ENCODE measurements at places on chromosomes 3 and 15. TPM values are rescaled to one million over a fixed set of nuclear protein-coding genes. Genes with fewer than 3 reads are reported as not detected.

GRCh38 chr3:152835601-152836102, 721 bp downstream of the P2RY1 start:
- H3K4me3 ChIP-seq, result no peak overlapping the region
- peaks cover 12% of the 10 kb centered on the region for H3K27me3 ChIP-seq
- no peak overlapping the region for H3K27ac ChIP-seq
- no peaks in the 10 kb centered on the region for H3K36me3 ChIP-seq

DNA sequence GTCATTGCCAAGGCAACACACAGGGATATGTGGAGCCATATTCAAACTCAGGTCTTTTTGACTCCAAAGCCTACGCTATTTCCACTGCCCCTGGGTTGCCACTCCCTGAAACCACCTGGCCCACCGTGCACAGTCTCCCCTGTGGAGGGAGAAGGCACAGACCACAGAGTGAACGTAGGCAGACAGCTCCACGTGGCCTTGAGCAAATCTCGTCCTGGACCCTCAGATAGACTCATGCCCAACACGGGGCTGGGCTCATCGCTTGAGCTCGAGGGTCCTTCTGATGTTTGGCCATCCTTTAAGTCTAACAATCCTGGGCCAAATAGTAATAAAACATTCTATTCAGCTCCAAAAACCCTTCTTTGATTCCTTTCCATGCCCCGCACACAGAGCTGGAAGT, 72.0 kb downstream of the CPN2 start:
- H3K27ac ChIP-seq, result no peak overlapping the region
- H3K4me3 ChIP-seq, result no peak overlapping the region
- no peaks in the 10 kb centered on the region for H3K4me1 ChIP-seq
- H3K27me3 ChIP-seq, result no peaks in the 10 kb centered on the region

- no peak overlapping the region for H3K27ac ChIP-seq
- H3K36me3 ChIP-seq, result no peaks in the 10 kb centered on the region
- DNase-seq, result no peak
- H3K4me3 ChIP-seq, result no peak overlapping the region
Measured at GRCh38 chr3:79729096-79729495, 38.7 kb downstream of the ROBO1 start.

DNA sequence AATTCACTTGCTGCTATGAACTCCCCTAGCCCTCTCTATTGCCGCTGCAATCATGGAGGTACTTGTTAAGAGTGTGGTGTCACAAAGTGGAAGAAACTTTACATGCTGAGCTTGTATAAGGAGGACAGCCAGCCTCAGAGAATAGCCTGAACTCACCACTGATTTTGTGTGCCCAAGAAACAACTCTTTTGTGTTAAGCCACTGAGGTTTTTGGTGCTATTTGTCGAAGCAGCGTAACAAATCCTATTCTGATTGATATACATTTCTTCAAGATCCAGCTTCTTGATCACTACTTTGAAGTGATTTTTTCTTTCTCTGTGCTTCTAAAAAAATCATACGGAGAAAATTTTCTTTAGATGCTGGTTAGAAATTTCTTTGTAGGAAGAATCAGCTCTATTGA, 132.4 kb downstream of the MEIS2 start:
- no peak overlapping the region for H3K4me3 ChIP-seq
- DNase-seq, result no peak
- no peaks in the 10 kb centered on the region for H3K4me1 ChIP-seq
- H3K27ac ChIP-seq, result no peak overlapping the region
- H3K27me3 ChIP-seq, result no peaks in the 10 kb centered on the region
- no peaks in the 10 kb centered on the region for H3K36me3 ChIP-seq

DNA sequence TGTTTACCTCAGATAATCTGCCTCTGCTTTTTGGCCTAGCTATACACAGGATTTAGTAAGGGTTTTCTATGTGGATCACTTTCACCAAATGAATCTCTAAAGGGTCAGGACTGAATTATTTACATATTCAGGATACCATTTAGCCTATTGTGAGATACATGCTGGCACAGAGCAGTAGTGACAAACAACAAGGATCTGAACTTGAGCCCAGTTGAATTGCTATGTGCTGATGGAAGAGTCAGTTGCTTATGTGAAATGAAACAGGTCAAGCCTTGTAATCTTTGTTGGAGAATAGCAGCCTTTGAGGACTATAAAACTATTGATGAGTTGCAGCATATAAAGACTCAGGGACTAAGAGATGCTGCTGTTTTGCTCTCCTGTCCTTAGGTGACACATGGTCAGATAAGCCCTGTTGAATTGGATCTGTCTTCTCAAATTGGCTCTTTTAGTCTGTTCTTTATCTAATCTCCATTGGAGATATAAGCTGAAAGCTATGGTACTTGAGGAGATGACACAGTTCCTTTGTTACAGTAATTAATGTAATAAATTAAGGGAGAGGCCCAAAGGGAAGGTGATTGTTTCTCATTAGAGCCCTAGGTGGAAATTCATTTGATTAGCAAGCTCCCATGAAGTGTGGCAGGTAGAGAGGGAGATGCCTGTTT, 30.4 kb downstream of the ZNF609 start:
- no peaks in the 10 kb centered on the region for H3K4me1 ChIP-seq
- no peaks in the 10 kb centered on the region for H3K27me3 ChIP-seq
- H3K27ac ChIP-seq, result no peak overlapping the region

DNA sequence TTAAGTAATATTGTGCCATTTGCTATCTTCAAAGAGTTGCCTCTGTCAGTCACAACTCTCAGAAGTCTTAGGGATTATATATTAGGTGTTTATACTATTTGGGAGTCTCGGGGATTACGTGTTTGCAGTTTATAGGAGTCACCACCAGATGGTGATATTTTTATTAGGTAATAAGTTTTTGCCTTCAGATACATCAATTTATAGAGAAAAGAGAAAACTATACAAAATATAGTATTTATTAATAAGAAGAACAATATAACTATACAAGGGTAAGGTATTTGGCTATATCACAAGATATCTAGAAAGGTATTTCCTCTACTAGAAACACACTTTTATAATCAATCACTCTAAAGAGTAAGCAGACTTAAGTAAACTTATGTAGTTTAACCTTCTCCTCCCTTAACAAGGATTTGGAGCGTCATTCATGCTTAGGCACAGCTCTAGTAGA, 10.7 kb upstream of the DHX36 start:
- H3K27me3 ChIP-seq, result peaks cover 9% of the 10 kb centered on the region
- H3K4me1 ChIP-seq, result no peaks in the 10 kb centered on the region
- H3K27ac ChIP-seq, result no peak overlapping the region
- no peaks in the 10 kb centered on the region for H3K36me3 ChIP-seq
- peak; percentile 49 for DNase-seq

DNA sequence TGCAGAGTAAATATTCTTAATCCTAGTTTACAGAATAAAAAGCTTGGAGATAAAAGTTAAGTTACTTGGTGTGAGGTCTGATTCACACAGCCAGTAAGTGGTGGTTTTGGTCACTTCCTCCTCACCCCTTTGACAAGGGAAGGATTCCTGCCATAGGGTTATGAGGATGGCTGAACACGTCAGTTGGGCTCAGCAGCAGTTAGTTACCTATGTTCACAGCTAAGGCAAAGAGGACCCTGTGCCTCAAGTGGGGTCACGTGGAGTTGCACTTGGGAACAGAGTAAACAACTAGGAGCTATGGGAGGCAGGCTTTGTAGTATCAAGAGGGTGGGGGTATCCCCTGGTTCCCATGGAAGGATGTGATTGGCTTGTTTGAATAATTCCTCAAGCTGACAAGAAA, 232.2 kb downstream of the UBE2E2 start:
- H3K4me3 ChIP-seq, result no peak overlapping the region
- no peak for DNase-seq
- H3K4me1 ChIP-seq, result no peaks in the 10 kb centered on the region
- no peak overlapping the region for H3K27ac ChIP-seq

DNA sequence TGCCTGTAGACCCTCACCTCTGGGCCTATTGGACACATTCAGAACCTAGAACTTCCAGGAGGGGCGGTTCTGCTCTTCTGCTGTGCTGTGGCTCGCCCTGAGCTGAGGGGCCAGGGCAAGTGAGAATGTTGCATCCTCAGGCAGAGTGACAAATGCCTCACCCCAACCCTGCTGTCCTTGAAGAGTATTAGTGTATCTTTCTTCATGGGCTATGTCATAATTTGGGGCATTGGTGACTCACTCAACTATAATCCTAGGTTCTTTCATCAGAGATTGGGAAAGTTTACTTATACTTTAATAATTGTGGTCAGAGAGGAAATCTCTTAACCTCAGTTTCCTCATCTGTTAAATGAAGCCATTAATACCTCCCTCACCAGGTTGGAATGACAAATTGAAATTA, 143.8 kb downstream of the SV2B start:
- no peak overlapping the region for H3K27ac ChIP-seq
- no peak overlapping the region for H3K4me3 ChIP-seq
- no peaks in the 10 kb centered on the region for H3K36me3 ChIP-seq
- peaks cover 15% of the 10 kb centered on the region for H3K27me3 ChIP-seq
- DNase-seq, result no peak

DNA sequence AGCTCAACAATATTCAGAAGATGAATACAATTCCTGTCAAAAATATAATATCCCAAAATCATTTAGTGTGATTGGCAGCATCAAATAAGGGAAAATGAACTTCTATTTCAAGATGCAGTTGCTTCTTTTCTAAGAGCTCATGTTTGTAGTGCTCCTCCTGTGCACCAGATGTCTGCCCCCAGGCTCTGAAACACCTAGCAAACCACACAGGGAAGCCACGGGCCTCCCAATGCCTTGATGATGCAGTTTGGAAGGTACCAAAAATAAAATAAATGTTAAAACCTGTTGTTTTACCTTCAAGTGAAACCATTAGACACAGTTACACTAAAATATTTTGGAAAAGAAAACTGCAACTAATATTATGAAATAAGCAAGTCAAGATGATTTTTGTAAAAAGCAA, 22.2 kb downstream of the CFAP20DC start:
- H3K36me3 ChIP-seq, result no peaks in the 10 kb centered on the region
- H3K27ac ChIP-seq, result no peak overlapping the region
- H3K4me1 ChIP-seq, result no peaks in the 10 kb centered on the region
- H3K4me3 ChIP-seq, result no peak overlapping the region
- H3K27me3 ChIP-seq, result no peaks in the 10 kb centered on the region

Gene CAMK2N2
- not detected for polyA plus RNA-seq

Gene CCR9
- 11.3 TPM for polyA plus RNA-seq

Gene RTP4
- 24.6 TPM for polyA plus RNA-seq

Gene CTSH
- polyA plus RNA-seq, result 48.0 TPM

Gene GOLGA8T
- polyA plus RNA-seq, result not detected

Gene ECE2
- not detected for polyA plus RNA-seq

Gene LRRN1
- 0.25 TPM for polyA plus RNA-seq

Gene METTL6
- polyA plus RNA-seq, result 16.1 TPM

Gene IL17RB
- 4.6 TPM for polyA plus RNA-seq
